Astrocyte of the spinal cord (primary cell): ENCODE measurements at places on chromosomes 1 and 21.

DNA sequence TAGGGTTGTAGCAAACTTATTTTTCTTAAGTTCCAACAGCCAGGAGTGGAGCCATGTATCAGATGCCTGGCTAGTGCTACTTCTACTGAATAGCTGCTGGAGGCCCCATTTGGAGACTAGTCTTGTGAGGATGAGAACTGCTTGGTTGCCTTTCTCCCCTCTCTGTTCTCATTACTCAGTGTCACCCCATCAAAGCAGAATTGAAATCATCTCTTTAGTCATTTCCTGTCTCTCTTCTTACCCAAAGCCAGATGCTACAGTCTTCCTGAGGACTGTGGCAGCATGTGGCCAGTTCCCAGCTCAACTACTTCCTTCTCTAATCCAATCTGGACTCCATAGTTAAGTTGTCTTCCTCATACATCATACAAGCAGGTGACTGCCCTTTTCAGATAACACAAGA lies 197.5 kb downstream of the BRINP2 start:
- no peak for DNase-seq

DNA sequence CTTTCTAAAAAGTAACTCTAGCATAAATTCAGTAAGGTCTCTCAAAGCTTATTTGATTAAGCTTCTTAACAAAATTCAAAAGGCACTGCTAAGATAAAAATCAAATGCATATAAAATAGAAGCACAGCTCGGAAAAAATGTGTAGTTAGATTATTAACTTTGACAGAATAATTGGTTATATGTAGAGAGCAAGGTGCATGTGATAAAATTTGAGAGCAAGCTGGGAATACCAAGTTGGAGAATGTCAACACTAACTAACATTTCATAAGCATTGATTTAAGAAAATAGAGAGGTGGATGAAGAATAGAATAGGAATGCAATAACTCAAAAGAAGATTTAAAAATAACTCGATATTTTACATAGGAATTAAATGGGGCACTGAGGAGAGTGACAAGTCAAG lies 204.5 kb upstream of the GREM2 start:
- DNase-seq = no peak

- peak; percentile 40 for DNase-seq
Measured at GRCh38 chr1:3244927-3245315, 175.9 kb downstream of the PRDM16 start.

DNA sequence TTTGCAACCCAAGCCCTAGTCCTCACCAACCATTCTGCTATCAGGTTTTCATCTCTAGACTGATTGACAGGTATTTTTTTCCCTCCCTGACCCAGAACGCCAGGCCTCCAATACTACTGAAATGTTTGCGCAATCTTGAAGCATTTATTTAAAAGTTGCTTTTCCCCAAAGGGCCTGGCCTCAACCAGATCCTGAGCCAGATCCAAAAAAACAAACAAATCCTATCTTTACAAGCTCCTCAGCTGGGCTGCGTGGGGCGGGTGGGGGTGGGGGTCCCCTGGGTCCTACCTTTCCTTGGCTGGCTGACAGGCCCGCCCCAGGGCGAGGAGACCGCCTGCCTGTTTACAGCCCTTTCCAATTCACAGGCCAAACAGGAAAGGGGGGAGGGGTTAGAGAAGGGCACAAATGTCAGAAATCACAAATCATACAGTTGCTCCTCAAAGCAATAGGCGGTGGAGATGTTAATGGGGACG lies 98.8 kb downstream of the FOXD2 start:
- DNase-seq = no peak

- DNase-seq = no peak
Measured at GRCh38 chr1:21770201-21770600, 12.7 kb downstream of the USP48 start.

- no peak for DNase-seq
Measured at GRCh38 chr1:64243757-64244080, 40.3 kb downstream of the UBE2U start.

GRCh38 chr1:232247669-232248068 lies 382.3 kb downstream of the SIPA1L2 start:
- no peak for DNase-seq

DNA sequence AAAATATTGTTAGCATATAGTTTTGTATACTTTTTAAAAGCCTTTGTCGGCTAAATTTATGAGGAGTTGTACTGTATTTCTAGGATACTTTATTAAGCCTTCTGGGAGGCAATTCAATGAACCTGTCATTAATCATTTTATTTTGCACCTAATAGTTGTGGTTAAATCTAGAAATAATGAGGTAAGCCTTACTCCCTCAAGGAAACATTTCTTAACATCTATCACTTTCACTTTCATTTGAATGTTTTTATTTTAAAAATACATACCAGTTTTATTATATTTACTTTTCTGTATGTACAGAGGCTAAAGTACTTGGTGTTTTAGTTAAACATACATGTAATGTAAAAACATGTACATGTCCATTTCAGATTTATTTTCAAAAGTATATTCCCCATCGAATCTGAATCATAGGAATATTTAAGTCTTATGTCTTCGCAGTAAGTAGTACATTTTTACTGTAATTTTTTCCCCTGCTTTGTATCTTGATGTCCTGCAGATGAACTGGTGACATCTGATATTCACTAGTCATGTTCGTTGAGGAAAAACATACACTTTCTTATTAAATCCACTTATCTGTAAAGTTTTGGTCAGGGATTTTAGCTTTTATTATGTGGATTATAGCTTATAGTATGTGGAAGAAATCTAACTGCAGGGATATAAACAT lies 82.8 kb downstream of the DISP1 start:
- DNase-seq = no peak

GRCh38 chr1:182884872-182885271 lies 45.7 kb downstream of the DHX9 start:
- no peak for DNase-seq

GRCh38 chr1:8089535-8090228 lies 63.6 kb upstream of the ERRFI1 start:
- DNase-seq = peak; percentile 46

DNA sequence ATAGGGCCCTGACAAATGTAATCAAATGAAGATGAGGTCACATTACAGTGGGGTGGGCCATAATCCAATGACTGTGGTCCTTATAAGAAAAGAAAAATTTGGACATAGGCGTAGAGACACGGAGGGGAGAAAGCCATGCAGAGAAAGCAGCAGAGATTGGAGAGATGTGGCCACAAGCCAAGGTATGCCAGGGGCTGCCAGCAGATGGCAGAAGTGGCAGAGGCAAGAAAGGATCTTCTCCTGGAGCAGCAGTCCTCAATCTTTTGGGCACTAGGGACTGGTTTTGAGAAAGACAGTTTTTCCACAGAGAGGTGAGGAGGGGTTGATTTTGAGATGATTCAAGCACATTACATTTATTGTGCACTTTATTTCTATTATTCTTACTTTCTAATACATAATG lies 355.1 kb downstream of the NPHP4 start:
- DNase-seq = no peak

- DNase-seq = no peak
Measured at GRCh38 chr1:33041026-33041425, 4.3 kb upstream of the AK2 start.

DNA sequence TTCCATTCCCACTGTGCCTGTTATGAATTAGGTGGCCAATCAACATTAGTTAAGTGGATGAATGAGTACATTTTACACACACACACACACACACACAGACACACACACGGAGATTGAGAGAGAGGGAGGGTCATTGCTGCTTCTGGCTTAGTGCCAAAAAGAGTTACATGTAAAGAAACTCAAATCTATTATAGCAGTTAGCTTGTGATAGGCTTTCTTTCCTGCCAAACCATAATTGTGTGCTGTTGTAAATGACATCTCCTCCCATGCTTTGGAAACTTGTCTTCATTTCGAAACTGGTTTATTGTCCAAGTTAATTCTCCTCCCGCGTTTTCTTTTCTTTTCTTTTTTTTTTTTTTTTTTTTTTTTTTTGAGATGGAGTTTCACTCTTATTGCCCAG lies 1.4 kb upstream of the MT1HL1 start:
- no peak for DNase-seq

- no peak for DNase-seq
Measured at GRCh38 chr1:76302711-76303339, 228.3 kb downstream of the ST6GALNAC3 start.

DNA sequence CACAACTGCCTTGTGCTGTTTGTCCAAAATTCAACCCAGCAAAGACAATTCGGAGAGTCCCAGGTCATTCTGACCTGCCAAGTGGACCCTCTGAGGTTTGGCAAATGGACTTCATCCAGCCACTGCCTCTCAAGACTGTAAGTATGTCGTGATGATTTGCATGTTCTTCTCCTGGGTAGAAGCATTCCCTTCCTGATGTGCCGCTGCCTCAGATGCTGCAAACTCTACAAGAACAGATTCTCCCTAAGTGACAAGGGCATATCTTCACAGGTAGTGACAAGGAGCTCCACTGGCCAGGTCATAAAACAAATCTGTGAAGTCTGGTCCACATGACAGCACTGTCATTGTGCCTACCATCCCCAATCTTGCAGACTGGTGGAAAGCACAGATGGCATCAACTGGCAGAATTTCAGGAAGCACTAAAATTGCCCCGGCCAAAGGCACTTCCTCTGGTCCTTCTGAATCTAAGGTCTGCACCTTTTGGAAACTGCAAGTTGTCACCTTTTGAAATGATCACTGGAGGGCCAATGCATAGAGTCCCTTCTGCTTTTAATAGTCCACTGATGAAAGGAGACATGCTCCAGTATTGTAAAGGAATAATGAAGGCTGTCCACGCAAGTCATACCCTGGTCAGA lies 27.4 kb downstream of the POFUT2 start:
- DNase-seq = no peak

DNA sequence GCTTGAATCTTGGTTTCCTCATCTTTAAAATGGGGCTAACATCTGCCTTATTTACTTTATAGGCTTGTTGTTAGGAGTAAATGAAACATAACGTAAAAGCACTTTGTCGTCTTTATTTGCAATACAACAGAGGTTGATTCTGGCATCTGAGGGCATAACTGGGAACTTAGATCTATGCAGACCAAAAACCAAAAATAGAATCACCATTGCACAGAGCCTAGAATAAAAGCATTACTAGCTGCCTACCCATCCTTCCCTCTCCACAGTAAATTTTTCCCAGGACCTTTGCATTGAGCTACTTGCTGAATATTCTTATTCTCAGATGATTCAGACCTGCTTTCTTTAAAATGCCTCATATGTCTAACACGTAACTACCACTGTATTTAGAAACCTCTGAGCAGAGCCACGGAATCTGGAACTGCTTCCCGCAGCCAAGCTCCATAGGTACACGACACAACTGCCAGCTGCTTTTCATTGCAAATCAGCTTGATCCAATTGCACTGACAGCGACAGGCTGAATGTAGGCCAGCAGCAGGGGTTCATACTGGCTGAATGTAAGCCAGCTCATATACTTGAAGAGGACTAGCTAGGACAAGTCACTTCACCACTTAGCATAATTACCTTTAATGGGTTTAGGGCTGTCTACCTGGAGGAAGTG lies 33.2 kb upstream of the SERBP1 start:
- DNase-seq = peak; percentile 19

DNA sequence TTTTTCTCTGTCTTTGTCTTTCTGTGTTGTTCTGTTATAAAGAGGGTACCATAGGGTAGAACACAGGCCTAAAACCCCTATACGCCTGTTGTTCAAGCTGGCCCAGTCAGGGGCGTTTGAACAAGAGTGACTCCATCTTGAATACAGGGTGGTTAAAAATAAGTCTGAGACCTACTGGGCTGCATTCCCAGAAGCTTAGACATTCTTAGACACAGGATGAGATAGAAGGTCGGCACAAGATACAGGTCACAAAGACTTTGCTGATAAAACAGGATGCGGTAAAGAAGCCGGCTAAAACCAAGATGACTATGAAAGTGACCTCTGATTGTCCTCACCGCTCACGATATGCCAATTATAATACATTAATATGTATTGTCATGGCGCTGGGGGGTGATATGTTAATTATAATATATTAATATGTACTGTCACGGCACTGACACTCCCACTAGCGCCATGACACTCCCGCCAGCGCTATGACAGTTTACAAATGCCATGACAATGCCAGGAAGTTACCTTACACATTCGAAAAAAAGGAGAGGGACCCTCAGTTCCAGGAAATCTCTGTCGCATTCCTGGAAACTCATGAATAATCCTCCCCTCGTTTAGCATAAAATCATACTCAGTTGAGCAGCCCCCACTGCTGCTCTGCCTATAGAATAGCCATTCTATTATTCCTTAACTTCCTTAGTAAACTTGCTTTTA lies 58.5 kb upstream of the KLHDC7A start:
- DNase-seq = no peak

GRCh38 chr1:31771891-31772668 lies 7.9 kb upstream of the ADGRB2 start:
- no peak for DNase-seq

- peak; percentile 69 for DNase-seq
Measured at GRCh38 chr1:209072481-209072880, 511.0 kb upstream of the CAMK1G start.

- DNase-seq = no peak
Measured at GRCh38 chr1:52366517-52366827, 467 bp upstream of the CC2D1B start.

- DNase-seq = no peak
Measured at GRCh38 chr1:219438386-219438785, 174.5 kb downstream of the ZC3H11B start.

GRCh38 chr1:100077531-100077930 lies 55.2 kb downstream of the SASS6 start:
- DNase-seq = peak; percentile 60

DNA sequence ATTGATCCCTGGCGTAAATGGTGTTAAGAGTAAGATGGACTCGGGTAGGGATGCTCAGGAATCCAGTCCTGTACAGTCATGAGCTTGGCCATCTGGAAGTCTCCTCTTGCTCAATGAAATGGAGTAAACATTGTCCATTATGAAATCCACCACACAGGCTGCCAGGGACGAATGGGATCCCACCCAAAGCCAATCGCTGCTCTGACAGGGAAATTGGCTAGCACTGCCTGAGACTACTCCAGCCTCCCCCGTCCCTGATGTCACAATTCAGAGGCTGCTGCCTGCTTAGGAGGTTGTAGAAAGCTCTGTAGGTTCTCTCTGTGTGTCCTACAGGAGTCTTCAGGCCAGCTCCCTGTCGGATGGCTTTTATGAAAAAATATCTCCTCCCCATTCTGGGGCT lies at the start of gene HSD11B1:
TSS of gene HSD11B1 (plus strand) at position 263 of the 400 bp plus-strand sequence. CDS start at position 360, 97 bp downstream.
- DNase-seq = no peak

GRCh38 chr1:179925922-179926849 lies 28.4 kb upstream of the CEP350 start:
- peak; percentile 13 for DNase-seq

DNA sequence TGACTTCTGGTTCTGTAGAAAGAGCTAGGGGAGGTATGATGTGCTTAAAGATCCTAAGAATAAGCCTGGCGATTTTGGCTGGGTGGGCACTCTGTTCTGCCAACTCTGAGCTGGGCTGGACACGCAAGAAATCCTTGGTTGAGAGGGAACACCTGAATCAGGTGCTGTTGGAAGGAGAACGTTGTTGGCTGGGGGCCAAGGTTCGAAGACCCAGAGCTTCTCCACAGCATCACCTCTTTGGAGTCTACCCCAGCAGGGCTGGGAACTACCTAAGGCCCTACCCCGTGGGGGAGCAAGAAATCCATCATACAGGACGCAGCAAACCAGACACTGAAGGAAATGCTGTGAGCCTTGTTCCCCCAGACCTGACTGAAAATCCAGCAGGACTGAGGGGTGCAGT lies 93.3 kb downstream of the PAPPA2 start:
- no peak for DNase-seq
